SJSA1 (cell line): ENCODE measurements at places on chromosomes 2 and 18. TPM values are rescaled to one million over a fixed set of nuclear protein-coding genes. Genes with fewer than 3 reads are reported as not detected.

- DNase-seq: no peak
Observed at GRCh38 chr2:171281110-171281509, 120.4 kb upstream of the TLK1 start.

DNA sequence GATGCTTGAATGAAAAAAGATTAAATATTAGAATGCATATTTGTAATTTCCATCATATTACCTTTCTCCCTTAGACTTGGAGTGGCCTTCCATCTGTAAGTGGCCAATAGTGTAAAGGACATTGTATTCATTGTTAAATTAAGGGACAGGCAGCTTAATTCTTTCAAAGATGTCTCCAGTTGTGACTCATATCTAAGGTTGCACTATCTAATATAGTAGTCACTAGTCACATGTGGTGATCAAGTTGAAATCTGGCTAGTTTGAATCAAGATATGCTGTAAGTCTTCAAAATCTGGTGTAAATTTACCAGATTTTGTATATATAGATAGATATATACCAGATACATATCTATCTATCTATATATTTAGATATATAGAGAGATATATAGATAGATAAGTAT lies 52.4 kb upstream of the AGPS start:
- DNase-seq: no peak

DNA sequence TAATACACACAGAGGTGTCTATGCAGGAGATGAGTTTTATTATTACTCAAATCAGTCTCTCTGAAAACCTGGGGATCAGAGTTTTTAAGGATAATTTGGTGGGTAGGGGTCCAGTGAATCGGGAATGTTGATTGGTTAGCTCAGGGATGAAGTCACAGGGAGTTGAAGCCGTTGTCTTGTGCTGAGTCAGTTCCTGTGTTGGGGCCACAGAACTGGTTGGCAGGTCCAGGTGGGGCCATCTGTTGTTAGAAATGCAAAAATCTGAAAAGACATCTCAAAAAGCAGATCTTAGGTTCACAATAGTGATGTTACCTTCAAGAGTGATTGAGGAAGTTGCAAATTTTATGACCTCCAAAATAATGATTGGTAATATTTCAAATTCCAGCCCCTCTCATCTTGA lies 86.9 kb downstream of the VSNL1 start:
- DNase-seq: no peak

DNA sequence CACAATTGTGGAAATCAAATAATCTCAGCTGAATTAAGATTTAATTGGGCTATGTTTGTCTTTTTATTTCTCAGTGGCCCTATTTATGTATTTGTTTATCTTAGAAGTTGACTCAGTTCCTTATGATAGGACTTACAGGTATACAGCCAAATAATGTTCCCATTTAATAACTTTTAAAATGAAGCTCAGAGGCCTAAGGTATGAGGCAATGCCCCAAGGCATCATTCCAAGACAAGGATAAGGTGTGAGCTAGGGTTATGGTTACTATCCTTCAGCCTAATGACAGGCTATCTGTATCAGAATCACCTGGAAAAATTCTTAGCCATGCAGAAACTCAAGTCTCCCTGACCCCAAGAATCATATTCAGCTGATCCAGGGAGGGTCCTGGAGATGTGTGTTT lies 7.4 kb upstream of the NRBP1 start:
- DNase-seq: no peak

DNA sequence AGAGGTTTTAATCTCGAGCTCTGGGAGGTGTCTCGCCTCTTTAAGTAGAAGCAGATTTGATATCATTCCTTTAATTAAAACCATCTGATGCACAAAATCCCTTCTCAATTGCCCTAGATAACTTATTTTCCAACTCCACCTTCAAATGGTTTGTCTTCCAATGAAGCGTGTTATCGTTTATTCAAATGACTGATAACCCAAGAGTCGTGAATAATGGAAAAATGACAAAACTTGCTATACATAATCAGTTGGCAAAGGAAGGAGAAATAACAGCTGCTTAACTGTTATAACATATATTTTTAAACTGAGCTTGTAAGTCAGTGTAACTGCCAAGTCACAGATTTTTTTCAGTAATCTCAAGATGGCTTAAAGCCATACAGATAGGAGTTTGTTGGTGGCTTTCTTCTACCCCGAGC lies 144.6 kb downstream of the QPCT start:
- DNase-seq: no peak

- DNase-seq: peak; percentile 36
Observed at GRCh38 chr18:2912357-2913299, 65.8 kb downstream of the EMILIN2 start.

DNA sequence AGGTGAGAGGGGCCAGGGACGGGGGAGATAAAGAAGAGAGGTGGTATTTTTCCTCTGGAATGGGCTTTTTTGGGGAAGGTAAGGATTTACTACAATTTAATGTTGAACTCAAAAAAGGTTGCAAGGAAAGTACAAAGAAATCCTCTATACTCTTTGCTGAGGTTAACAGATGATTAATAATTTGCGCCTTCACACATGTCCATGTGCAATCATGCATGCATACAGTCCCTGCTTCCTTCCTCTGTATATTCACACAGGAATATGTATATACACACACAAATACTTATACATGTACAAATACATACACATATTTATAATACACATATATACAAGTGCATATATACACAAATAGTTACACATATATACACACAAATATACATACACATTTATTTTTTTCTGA lies 193.4 kb downstream of the NBAS start:
- no peak for DNase-seq

- DNase-seq: peak; percentile 4
Observed at GRCh38 chr2:71101656-71102055, 28.4 kb downstream of the MCEE start.

- no peak for DNase-seq
Observed at GRCh38 chr2:206739271-206739670, 21.1 kb upstream of the DYTN start.

- DNase-seq: no peak
Observed at GRCh38 chr2:196742216-196742615, 57.3 kb downstream of the GTF3C3 start.

- DNase-seq: peak; percentile 25
Observed at GRCh38 chr2:47195148-47195547, 40.0 kb upstream of the STPG4 start.

DNA sequence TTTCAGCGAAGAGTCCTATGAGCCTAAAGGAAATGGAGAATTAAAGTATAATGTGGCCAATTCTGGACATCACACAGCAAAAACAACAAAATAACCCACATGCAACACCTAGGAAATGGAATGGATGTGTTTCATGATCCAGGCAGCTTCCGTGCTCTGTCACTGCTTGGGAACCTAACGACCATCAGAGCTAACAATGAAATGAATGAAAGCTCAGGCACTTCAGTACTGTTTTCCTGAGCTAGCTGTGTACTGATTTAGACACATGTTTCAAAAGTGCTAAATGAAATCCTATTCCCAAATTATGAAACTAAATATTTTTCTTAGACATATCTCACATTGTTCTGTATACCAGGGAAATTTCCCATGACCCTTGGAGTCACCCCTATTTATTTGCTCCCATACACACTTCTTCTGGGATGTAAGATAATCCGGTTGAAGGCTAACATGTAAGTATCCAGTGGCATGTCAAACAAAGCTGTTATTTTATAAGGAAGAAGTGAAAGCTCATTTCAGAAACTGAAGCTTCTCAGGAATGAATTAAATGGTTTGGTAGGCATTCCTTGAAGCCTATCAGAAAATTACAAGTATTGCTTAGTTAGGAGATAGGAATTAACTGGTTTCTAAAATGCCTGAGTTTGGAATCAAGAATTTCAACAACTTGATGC lies 108.5 kb upstream of the RND3 start:
- peak; percentile 76 for DNase-seq

GRCh38 chr2:230879271-230879882 lies 14.6 kb downstream of the ITM2C start:
- no peak for DNase-seq

DNA sequence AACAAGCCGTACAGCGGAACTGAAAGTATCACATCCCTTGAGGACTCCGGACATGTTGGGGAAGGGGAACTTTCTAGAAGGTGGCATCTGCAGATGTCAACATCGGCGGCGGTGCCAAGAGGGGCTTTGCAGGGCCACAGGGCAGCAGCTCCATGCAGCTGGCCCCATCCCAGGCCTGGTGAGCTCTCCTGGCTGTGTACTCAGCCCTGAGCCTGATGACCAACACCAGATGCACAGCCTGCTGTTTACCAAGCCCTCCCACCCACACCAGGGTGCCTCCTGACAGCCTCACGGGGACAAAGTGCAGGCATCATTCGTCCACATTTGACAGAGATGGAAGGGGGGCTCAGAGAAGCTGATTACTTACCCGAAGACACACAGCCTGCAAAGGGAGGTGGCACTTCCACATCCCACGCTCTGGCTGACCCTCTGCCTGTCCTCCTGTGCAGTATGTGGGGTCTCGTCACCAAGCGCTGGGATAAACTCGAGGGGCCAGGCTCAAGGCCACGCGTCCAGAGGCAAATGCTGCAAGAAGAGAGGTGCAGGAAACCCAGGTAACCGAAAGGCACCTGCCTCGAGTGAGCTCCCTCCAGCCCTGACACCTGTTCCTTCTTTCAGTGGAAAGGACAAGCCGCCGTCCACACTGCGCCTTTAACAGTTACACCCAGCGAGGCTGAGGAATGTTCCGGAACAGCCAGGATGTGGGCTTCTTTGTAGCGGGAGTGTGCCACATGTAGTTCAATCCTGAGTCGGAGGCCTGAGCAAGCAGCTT lies 69.0 kb upstream of the ASAP2 start:
- no peak for DNase-seq

DNA sequence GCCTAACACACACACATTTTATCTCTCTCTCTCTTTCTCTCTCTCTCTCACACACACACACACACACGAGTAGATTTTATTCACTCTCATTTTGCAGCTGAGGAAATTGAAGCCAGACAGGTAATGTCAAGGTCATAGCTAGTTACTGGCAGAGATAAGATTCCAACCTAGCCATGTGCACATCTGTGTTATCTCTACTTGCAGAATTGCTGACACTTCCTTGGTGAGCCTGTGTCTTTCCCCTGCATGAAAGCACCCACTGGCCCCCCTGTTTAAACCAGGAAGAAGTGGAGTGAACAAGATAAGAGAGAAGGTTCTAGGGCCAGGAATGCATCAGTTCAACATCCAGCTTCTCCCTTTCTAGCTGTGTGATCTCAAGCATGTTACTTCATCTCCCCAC lies 423.7 kb downstream of the TXNL1 start:
- no peak for DNase-seq

- peak; percentile 28 for DNase-seq
Observed at GRCh38 chr2:239640210-239640609, 239.4 kb upstream of the HDAC4 start.

DNA sequence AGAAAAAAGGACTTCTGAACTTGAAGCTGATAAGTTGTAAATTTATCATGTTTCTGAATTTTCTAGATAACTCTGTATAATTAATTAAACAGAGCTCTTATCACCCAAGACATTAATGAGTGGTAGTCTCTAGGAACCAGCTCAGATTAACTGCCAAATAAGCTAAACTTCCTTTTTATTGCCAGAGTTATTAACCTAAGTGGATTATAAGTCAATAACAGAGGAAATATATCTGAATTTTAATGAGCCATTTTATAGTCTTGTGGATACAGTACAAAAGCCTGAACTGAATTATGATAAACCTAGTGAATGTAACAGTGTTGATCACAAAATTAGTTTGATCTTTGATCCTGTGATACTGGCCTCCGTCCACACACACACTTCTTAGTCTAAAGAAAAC lies 111.5 kb downstream of the COMMD1 start:
- DNase-seq: no peak

- no peak for DNase-seq
Observed at GRCh38 chr2:234026693-234027254, 23.7 kb upstream of the SPP2 start.

DNA sequence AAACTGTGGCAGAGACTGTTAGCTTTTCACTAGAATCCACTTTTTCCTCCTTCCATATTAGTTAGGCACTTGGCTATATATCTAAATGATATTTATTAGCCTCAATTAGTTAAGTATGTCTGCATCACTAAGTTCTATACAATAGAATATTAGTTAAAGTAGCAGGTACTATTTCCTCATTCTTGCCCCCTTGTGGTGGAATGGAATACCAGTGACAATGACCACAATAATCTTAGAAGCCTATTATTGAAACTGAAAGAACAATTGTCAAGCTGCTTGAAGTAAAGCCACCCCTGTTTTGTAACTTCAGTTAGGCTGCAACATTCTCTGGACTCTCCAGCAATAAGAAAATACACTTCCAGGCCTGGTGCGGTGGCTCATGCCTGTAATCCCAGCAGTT lies 476.3 kb upstream of the VWC2L start:
- DNase-seq: no peak

GRCh38 chr2:66899648-66900047 lies 464.7 kb downstream of the MEIS1 start:
- DNase-seq: no peak

- peak; percentile 63 for DNase-seq
Observed at GRCh38 chr18:58205443-58206160, 161.6 kb downstream of the NEDD4L start.

- DNase-seq: peak; percentile 88
Observed at GRCh38 chr2:200625958-200626363, 40.1 kb downstream of the AOX1 start.

GRCh38 chr2:23390152-23390551 lies 5.2 kb downstream of the KLHL29 start:
- DNase-seq: peak; percentile 59

DNA sequence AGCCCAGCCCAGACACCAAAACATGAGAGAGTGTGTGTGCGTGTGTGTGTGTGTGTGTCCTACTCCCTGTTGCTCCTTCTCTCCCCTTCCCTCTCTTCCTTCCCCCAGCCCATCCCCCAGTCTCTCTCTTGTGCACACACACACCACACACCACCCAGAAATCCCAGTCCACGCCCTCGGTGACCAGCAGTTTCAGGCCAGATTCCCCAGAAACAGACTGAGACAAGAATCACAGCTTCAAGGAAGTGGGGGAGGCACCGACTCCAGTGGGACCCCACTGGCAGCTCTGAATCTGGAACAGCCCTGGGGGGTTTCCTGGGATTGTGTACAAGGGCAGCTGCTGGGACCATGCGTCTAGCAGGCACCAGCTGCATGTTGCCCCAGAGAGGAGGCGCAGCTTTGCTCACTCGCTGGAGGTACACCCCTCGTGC lies 113.5 kb downstream of the NDUFA10 start:
- no peak for DNase-seq

DNA sequence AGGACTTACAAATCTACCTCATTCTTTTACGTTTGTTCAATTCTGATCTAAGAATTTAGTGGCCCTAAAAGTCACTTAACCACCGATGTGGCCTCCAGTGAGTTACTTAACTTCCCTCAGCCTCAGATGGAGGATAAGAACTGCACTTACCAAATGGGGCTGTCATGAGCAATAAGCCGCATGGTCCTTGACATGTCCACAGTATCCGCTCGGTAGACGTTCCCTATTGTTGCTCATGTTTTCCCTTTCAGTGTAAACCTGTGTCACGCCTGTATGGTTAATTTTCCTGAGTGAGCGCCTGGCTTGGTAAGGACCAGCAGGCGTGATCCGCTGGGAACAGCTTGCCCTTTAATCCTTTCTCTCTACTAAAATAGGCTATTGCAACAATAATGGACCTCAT lies 20.3 kb downstream of the SEC11C start:
- no peak for DNase-seq

Gene ASTL
- total RNA-seq: not detected in 2 replicates

Gene ARHGAP28
- total RNA-seq: 0.41 and 1.9 TPM in 2 replicates

Gene CKAP2L
- 25.1 and 33.4 TPM in 2 replicates for total RNA-seq

Gene DCDC2C
- total RNA-seq: not detected in 2 replicates

Gene PKP4
- total RNA-seq: 56.1 and 61.0 TPM in 2 replicates

Gene ICOS
- total RNA-seq: not detected in 2 replicates

Gene KATNAL2
- total RNA-seq: 0.18 and 0.56 TPM in 2 replicates

Gene NCKAP5
- 1.2 and 2.5 TPM in 2 replicates for total RNA-seq

Gene LRATD1
- total RNA-seq: not detected in 2 replicates

Gene ABCB6
- 19.1 and 22.2 TPM in 2 replicates for total RNA-seq

Gene DSG2
- total RNA-seq: 48.2 and 65.5 TPM in 2 replicates

Gene TUBA3E
- not detected in 2 replicates for total RNA-seq

Gene KYNU
- total RNA-seq: not detected in 2 replicates

Gene TPRKB
- total RNA-seq: 52.8 and 85.2 TPM in 2 replicates
